ENCODE measurements at places on chromosomes 4 and X.

GRCh38 chr4:86720508-86721068, 126.5 kb downstream of the PTPN13 start:
- DNase-seq = no peak

- DNase-seq = no peak
Observed at GRCh38 chrX:104098919-104099318, 13.4 kb upstream of the ZCCHC18 start.

GRCh38 chrX:130876226-130876625, 26.8 kb downstream of the ENOX2 start:
- DNase-seq = no peak

- DNase-seq = no peak
Observed at GRCh38 chr4:36207367-36207766, 36.9 kb downstream of the ARAP2 start.

GRCh38 chrX:99095965-99096635, 1314.0 kb downstream of the PCDH19 start:
- no peak for DNase-seq

GRCh38 chr4:31204874-31205273, 484.7 kb downstream of the PCDH7 start:
- no peak for DNase-seq

- DNase-seq = no peak
Observed at GRCh38 chr4:138685316-138685715, 330.3 kb upstream of the NOCT start.

- no peak for DNase-seq
Observed at GRCh38 chrX:10239611-10240064, 82.9 kb downstream of the CLCN4 start.

GRCh38 chr4:101005659-101006058, 341.7 kb downstream of the PPP3CA start:
- DNase-seq = no peak

DNA sequence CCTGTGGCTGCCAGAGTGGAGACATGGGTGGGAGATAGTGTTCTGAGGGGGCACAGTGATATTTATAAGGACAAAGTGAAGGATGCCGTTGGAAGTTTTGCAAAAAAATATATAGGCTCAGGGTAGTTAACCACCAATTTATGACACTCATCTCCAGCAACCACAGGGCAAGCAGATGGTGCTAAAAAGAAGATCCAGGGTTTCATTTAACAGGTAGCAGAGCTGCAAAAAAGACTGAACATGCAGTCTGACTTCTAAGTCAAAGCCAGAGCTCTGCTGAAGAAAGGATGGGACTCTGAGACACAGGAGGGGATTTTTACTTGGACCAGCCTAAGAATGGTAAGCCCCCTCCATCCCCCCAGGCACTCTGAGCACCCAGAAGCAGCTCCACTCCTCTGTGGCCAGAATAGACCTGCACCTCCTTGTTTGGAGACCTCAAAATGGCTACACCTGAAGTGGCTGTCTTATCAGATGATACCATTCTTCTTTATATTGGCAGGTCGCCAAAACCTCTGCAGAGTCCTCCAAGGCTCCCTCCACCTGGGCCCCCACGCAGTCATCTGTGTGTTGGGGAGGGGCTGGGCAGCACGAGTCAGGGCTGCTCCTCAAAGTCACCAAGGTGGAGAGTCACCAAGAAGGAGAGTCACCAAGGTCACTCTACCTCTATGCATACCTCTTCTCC, 161.4 kb upstream of the FAM9B start:
- DNase-seq = no peak

DNA sequence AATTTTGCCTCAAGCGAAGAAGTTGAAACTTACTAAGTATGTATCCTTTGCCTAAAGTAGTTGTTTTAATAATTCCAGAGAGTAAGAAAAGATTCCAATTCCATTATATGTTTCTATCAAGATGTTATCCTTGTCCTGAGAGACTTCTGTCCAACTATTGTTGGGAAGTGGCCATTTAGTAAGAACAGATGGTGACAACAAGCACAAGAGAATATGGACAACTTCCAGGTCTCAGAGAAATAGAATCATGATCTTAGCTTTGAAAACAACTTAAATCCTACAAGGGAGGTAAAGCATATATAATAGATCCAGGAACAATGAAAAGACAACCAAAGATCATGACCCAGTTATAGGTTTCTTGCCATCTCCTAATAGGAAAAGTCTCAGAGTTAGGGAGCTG, 486.6 kb upstream of the PCDH10 start:
- no peak for DNase-seq

- no peak for DNase-seq
Observed at GRCh38 chrX:94830717-94831116, 1156.7 kb downstream of the FAM133A start.

DNA sequence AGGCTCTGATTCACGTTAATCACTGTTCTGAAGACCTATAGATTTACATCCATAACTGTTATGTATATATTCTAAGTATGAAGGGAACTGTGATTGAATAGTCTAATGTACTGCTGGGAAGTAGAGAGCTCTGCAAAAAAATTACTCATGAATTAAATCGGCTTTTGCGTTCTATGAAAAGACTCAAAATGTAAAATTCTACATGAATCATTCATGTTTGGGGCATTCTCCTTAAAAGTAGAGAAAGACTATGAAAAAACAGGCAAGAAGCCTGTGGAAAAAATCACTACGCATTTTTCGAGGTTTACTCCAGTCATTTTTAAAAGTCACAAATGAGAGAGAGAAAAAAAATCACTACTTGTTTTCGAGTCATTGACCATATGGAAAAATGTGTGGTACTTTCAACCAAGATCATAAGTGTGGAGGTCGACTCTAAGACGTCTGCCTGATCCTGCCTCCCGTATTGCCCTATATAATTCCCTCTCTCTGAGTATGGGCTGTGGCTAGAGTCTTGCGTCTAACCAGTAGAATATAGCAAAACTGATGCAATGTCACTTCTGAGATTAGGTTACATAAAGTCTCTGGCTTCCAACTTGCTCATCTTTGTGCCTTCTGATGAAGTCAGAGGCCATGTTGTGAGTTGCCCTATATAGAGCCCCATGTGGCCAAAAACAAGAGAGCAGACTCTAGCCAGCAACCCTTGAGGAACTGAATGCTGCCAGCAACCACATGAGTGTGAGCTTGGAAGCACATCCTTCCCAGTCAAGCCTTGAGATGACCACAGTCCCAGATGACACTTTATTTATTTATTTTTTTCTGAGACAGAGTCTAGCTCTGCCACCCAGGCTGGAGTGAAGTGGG, 32.1 kb upstream of the VEGFD start:
- DNase-seq = no peak

- no peak for DNase-seq
Observed at GRCh38 chr4:112526061-112526460, 10.1 kb upstream of the NEUROG2 start.

GRCh38 chr4:145177511-145177905, 2.9 kb downstream of the OTUD4 start:
- no peak for DNase-seq

DNA sequence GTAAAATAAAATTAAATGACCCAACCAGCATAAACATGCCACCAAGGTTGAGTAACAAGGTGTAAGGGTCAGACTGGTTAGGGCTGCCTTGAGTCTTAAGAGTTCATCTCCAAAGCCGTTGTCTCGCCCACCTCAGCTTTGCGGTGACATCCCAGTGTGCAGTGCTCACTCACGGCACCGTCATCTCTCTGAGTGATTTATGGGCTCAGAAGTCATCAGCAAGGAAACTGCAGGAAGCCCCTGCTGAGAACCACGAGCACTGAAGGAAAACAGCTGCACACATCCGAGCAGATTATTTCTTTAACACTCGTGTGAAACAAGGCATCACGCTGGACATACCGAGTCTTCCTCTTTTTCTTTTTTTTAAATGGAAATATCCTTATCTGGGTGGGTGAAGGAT, 411.1 kb downstream of the TRIML1 start:
- DNase-seq = no peak

DNA sequence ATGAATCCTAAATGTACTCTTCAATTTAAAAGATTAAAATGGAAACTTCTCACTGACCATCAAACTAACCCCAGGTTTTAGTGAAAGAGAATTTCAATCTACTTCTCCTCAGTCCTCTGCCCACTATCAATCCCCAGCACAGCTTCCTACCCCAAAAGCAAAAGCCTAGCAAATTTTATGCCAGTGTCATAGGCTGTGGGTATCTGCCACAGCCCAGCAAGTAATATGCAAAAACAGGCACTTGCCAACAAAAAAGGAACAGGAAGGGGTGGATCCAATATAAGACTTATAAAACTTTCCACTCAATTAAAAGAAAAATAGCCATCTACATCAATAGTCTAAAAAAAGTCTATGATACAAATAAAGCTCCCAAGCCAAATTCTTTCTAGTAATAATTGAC, 22.3 kb downstream of the CAMK2D start:
- no peak for DNase-seq

DNA sequence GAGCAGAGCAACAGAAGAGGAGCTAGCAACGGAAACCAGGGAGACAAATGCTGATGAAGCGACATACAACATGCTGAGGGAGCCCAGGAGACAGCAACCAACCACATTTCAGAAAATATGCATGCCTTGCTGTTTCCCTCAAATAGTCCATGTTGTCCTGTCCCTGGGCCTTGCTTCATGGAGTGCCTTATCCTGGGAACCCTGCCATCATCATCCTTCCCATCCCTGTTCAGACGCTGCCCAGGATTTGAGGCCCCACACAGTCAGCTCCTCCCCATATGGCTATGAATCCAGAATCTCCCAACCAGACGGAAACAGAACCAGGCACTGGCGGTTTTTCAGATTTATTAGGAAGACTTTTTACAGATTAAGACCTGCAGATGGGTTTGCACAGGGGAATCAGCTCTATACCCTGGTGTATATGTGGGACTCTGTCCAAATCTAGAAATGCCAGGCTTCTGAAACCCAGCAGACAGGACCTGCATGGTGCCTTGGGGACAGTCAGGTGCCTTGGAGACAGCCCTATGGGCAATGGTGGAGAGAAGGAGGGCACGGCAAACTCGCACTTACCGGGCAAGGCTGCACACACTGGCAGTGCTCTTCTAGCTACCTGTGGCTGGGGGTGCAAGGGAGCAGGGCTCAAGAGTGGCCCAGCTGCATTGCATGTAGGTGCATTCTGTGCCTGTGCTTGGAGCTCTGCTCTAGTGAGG, 199.7 kb upstream of the MAMLD1 start:
- DNase-seq = no peak

DNA sequence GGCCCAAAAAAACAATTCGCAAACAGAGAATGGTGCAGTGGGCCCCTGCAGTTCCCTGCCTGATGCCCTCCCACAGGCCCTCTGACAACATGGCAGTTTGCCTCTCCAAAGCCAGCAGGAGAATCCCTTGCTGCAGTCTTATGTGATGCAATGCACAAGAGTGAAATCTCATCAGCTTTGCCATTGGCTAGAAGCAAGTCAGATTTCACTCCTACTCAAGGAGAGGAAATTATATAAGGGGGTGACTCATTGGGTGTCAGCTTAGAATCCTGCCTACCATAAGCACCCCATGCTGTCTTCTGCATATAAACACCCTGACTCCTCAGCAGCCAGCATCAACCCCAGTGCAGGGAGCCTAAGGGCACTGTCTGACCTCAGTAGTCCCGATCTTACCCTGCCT, 157.3 kb upstream of the LDB2 start:
- no peak for DNase-seq

DNA sequence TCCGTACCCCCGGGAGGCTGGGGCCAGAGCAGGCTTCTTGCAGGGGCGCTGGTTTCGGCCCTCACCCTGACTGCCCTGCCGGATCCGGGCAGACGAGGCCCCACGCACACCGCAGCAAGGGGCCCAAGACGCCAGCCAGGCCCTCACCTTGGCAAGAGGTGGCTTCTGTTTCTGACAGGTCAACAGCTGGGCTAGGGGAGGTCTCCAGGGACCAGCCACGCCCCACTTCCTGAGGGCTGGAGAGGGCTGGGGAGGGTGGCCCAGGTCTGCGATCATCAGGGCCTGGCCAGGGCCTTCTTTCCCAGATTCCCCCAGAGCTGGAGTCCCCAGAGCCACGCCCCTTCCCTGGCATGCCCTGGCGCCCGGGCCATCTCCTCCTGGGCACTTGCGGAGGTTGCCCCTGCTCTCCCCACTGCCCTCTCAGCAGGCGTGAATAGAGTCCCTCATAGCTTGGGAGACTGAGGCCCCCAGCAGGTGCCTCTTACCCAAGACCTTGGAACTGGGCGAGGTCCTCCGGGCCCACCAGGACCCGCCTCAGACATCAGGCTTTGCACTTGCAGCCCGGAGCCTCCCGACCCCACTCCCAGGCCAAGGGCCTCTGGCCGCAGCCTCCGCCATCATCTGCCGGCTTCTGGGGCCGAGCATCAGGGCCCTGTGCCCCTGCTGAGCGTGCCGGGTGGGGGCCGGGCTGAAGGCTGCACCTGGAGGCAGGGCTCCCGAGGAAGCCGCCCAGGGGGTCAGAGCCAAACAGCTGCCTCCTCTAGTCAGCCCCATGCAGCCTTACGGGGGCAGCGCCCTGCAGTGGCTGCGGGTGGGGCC, 6.3 kb upstream of the FGFR3 start:
- DNase-seq = no peak

DNA sequence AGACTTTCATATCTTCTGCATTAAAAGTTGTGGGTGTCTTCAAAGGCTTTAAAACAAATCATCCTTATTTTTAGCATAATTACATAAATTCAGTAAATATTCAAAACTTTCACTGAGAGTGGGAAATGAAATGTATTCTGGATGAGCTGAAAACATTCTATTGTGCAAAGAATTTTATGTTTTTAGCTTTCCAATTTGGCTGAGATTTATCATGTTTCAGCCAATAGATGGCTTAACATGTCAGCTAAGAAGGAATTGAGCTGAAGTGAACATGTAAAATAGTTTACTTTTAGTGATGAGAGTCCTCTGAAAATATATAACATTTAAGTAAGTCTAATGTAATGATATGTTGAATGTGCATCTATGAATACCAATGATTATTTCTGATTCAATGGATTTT, 213.5 kb upstream of the GIMD1 start:
- no peak for DNase-seq

- DNase-seq = no peak
Observed at GRCh38 chr4:125357675-125358074, 42.9 kb downstream of the FAT4 start.

DNA sequence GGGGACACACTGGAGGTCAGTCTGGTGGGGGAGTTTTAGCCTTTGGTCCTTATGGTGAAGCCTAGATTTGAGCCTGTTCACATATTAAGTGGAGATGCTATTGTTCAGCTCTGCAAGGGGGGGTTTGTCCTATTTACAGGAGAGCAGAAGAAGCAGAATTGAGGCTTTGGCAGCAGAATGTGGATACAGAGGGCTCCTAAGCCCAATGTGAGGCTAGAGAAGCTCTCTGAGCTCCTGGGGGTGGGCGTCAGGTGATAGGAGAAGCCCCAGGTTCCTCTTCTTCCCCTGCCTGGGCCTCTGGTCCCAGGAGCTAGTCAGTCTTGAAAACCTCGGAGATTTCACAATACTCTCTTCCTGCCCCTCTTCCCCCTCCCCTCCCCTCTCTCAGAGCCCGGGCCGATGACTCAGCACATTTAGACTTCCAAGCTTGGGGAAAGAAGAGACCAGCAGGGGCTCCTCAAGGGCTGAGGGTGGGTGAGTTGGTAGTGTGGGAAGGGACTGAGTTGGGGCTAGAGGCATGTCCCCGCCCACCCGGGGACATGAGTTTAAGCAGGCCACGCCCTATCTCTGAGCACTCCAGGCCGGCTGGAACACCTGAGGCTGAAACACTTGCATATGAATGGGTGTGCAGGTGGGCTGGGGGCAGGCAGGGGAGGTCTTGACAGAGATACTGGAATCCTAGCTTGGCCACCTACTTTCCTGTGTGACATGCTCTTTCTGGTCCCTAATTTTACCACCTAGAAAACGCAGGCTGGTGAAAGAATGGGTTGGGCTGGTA, 3.4 kb downstream of the TFE3 start:
- peak; percentile 4 for DNase-seq

GRCh38 chr4:169341490-169341889, 70.7 kb upstream of the SH3RF1 start:
- DNase-seq = no peak
